SHP77 (cell line): ENCODE measurements at places on chromosomes 2 and 18.

GRCh38 chr2:196591621-196592022, 47.9 kb upstream of the CCDC150 start:
- no peak for DNase-seq

- no peak for DNase-seq
Observed at GRCh38 chr2:55416786-55417568, 2.7 kb downstream of the CCDC88A start.

DNA sequence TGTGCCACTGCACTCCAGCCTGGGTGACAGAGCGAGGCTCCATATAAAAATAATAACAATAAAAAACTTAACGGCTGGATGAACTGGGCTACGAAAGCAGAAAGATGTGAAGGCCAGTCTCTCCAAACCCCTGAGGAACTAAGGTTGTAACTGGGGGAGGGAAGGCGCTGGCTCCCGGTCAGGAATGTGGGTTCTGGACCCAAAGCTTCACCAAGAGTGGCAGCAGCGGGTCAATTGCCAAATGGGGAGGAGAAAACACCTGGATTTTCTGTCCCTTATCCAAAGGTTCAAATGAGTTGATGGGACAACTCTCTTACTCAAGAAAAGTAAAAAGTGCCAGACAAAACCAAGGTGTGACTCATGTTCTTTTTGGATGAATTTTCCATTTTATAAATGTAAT, 60.1 kb upstream of the TFCP2L1 start:
- no peak for DNase-seq

GRCh38 chr2:13558368-13558767, 841.6 kb downstream of the TRIB2 start:
- no peak for DNase-seq

DNA sequence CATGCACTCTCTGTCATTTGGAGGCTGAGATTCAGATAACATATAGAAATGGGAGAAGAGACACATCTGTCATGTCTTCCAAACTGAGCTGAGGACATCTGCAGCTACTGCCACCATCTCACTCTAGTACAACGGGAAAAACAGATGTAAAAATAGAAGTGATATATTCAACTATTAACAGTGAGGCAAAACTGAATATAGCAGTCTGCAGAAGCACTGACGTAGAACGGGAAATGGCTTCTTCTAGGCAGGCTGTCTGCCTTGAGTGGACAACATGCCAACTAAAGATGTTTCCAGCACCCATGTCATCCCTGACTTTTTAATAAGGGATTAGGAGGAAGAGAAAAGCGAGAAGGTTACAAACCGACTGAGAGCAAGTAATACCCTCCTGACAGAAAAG, 51.6 kb downstream of the MRPL33 start:
- no peak for DNase-seq

DNA sequence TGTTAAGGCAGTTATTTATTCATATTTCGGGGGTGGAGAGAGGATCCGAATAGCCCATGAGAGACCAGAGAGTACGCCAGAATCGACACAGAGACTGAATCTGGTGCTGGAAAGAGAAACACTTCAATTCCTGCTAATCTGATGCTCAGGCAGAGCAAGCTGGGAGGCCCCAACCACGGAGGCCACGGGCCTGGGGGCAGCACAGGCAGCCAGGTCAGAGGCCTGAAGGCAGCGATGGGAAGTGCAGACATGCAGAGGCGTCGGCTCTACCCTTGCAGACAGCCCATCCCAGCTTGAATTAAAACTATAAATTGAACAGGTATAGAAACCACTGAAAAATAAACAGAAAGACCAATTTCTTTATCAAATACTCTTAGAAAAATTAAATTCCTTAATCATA, 50.6 kb downstream of the PXDN start:
- no peak for DNase-seq

DNA sequence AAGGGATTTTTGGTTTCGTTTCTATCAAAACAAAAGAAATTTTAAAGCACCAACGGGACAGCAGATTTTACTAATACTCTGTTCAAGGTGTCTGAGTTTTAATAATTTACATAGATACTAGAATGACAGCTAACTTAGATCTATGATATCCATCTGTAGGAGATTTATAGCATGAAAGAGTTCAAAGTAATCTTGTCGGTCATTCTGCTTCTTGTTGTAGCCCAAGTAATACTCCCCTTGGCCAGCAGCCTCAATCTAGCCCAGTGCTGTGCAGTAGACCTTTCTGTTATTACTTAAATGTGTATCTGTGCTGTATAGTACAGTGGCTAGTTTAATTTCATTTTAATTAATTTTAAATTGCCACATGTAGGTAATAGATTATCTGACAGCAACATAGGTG, 44.7 kb downstream of the ANKRD12 start:
- no peak for DNase-seq

GRCh38 chr2:100789361-100789760, 30.6 kb upstream of the NPAS2 start:
- DNase-seq, result no peak

- DNase-seq, result no peak
Observed at GRCh38 chr2:38700113-38700785, 34.3 kb downstream of the GALM start.

DNA sequence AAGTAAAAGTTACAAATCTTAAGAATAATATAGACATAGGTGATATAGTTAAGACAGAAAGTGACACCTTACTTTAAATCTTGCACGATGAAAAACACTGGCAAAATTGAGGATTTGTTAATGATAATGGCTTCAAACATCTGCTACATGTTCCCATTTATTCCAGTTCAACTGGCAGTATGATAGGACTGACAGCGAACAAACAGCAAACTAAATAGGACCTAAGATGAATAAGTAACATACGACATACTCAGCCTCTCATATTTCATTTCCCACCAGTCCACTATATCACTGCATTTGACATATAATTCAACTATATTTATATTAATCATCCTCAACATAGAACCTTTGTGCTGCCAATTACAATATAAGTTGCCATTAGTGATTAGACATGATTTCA, 36.3 kb downstream of the ACVR1C start:
- no peak for DNase-seq

GRCh38 chr18:61991201-61991600, 98.4 kb upstream of the RNF152 start:
- DNase-seq, result no peak

GRCh38 chr2:163734881-163735684, 725 bp downstream of the FIGN start:
- no peak for DNase-seq

GRCh38 chr2:34909992-34910705, 1311.0 kb upstream of the FAM98A start:
- DNase-seq, result no peak

- DNase-seq, result no peak
Observed at GRCh38 chr2:126634273-126634861, 21.6 kb upstream of the GYPC start.

- DNase-seq, result no peak
Observed at GRCh38 chr18:76952747-76953146, 130.4 kb downstream of the ZNF236 start.

DNA sequence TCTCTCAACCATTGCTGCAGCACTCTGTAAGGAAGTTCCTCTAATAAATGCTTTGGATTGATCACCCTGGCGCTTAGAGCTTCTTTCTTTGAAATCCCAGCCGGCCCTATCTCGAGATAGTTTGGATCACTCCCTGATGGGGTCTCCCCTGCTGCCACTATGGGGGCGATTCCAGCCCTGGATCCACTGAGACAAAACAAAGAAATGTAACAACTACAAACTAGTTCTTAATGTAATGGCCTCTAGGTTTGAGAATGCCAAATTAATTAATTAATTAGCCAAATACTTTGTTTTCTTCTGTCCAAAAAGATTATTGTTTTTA, 15.2 kb downstream of the SRSF7 start:
- no peak for DNase-seq

DNA sequence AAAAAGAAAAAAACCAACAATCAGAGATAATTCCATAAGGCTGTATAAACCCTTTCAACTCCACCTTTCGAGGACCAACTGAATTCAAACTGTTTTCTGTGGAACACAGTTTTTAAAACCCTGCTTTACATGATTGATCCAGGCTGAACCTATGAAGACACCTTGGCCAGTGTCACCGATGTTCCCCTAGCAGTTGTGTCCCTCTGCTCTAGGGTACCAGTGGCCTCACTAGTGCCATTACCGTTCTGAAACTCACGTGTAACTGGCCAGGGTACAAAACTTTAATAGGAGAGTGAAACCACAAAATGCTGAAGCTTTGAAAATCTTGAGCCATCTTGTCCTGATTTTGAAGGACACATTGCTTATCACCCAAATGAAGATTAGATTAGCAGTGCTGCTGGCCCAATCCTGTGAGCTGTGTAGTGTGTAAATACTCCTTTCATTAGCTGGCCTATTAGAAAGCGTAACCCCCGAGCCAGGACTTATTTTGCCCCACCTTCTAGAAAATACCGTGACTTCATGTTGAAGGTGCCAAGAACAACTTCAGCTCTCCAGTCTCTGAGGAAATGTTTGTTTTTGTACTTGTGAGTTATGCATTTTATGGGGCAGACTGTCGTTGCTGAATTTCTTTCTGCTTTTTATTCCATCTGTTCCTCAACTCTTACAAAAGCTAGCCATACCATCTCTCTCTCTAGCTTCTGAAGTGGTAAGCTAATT, 147.8 kb upstream of the MAP3K20 start:
- DNase-seq, result no peak

DNA sequence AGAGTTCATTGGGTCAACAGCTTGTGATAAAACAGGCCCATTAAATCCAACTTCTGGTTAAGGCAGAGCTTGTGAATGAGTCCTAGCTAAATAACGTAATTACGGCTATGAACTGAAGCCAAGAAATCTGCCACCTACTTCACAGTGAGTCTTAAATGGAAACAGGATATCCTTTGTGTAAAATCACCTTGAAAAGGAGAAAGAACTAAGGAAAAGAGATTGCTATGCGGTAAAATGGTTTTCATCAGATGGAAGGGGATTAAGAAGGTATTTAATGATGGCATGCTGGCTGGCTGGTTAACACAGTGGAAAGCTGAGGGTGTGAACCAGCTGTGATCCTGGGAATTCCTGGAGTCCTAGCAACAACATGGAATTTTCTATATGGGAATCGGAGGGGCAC, 156.6 kb downstream of the DOK6 start:
- DNase-seq, result no peak
